Karpas-422 (cell line): ENCODE measurements at places on chromosomes 16 and 17. TPM values are rescaled to one million over a fixed set of nuclear protein-coding genes. Genes with fewer than 3 reads are reported as not detected.

KCNAB3 gene
- total RNA-seq, result 5.6 and 10.0 TPM in 2 replicates

CCL8 gene
- total RNA-seq, result not detected in 2 replicates

GRCh38 chr17:7177191-7177953, 1.8 kb downstream of the ASGR1 start:
- DNase-seq, result peak; percentile 85

GAST gene
- not detected in 2 replicates for total RNA-seq

GRCh38 chr16:86773354-86773715, 195.0 kb downstream of the FOXL1 start:
- no peak for DNase-seq

DNA sequence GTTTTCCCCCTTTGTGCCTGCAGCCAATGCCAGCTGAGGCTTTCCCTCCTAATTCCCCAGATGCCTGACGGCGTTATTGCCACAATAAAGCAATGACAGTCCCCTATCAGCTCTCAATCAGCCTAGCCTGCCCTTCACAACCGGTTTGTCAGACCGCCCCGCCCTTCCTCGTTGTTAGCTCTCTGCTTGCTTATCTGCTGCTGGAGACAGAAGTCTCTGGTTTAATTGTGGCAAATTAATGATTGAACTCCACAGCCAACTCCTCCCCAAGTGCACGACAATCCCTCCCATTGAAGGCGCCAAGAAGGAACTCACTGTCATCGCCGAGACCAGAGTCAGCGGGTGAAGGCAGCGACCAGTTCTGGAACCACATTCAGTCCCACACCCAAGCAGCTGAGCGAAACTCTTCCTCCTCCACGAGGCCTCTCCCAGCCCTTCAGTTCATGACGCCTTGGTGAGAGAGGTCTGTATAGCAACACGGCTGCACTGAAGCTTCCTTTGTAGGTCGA, 474.4 kb downstream of the SLC39A11 start:
- DNase-seq, result no peak

- DNase-seq, result no peak
These were observed 101.8 kb upstream of the TNRC6C start for GRCh38 chr17:77856551-77857305.

- no peak for DNase-seq
These were observed 134.5 kb downstream of the CDH13 start for GRCh38 chr16:82761236-82761635.

- no peak for DNase-seq
These were observed 46.7 kb downstream of the PIPOX start for GRCh38 chr17:29089601-29090044.

KRTAP4-3 gene
- total RNA-seq, result not detected in 2 replicates

GRCh38 chr17:79126139-79126538, 51.5 kb downstream of the ENGASE start:
- DNase-seq, result no peak

DNA sequence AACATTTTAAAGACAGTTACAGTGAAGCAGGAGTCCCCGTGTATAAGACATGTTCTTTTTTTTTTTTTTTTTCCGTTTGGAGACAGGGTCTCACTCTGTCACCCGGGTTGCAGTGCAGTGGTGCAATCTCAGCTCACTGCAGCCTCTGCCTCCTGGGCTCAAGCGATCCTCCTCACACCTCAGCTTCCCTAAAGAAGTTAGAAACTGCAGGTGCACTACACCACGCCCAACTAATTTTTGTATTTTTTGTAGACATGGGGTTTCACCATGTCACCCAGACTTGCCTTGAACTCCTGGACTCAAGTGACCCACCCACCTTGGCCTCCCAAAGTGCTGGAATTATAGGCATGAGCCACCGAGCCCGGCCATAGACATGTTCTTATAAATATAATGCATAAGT, 3.0 kb downstream of the EVI2B start:
- DNase-seq, result peak; percentile 86

DNA sequence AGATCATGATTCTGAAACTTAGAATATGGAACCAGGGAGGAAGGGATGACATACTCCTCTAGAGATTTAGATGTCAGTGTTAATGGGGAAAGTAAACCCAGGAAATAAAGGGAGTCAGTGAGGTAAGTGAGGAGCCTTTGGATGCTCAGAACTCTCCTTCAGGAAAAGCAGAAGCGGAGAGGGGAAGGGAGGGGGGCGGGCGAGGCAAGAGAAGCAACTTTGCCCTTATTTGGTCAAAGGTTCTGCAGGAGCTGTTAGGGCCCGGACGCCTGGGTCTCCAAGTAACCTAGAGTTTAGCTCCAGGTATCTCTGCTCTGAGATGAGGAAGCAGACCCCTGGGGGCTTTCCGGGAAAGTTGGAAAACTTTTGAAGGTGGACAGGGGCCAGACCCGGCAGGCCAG, 1.3 kb downstream of the PFN1 start:
- no peak for DNase-seq
